ENCODE measurements at places on chromosomes 12 and 14. TPM values are rescaled to one million over a fixed set of nuclear protein-coding genes. Genes with fewer than 3 reads are reported as not detected.

GRCh38 chr12:130955238-130955816 lies 1.6 kb downstream of the ADGRD1 start:
- DNase-seq, result no peak
- no peaks in the 10 kb centered on the region for H3K27me3 ChIP-seq
- H3K27ac ChIP-seq, result no peak overlapping the region
- no peaks in the 10 kb centered on the region for H3K4me1 ChIP-seq
- H3K36me3 ChIP-seq, result no peaks in the 10 kb centered on the region

DNA sequence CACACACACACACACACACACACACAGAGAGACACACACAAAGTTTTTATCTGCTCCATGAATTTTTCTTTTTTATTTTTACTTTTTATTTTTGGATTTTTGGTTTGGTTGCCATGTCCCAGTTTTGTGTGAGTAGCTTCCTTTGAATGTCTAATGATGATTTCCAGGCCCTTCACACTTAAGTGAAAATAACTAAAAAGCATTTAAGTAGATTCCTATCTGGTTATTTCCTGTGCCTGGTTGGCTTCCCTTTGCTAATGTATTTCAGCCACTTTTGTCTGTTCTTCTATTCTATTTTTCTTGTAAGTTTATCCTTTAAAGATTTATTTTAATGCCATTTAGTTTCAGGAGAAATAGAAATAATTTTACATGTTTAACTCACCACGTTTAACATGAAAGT lies 755.4 kb downstream of the SLC6A15 start:
- no peaks in the 10 kb centered on the region for H3K27me3 ChIP-seq
- H3K27ac ChIP-seq, result no peak overlapping the region
- no peak overlapping the region for H3K4me3 ChIP-seq
- DNase-seq, result no peak

- H3K4me1 ChIP-seq, result no peaks in the 10 kb centered on the region
- peaks cover 2% of the 10 kb centered on the region for H3K36me3 ChIP-seq
- no peak for DNase-seq
- no peaks in the 10 kb centered on the region for H3K27me3 ChIP-seq
- H3K4me3 ChIP-seq, result no peak overlapping the region
- H3K27ac ChIP-seq, result no peak overlapping the region
Observed at GRCh38 chr12:45655186-45655585, 74.3 kb upstream of the ARID2 start.

DNA sequence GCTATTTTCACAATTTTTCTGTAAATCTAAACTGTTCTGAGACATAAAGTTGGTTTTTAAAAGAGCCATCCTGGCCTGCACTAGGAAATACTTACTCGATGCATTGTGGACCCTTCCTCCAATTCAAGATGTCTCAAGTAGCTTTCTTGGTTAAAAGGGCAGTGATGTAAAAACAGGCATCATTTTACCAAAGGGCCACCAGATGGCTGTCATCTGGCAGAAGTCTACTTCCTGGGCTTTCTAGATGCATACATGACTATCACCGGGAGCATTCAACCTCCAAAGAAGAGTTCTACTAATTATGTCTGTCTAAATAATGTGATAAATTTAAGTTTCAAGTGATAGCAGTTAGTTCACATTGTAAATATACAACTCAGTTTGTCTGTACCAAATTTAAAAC lies 96.8 kb upstream of the FRMD6 start:
- no peak for DNase-seq
- no peak overlapping the region for H3K4me3 ChIP-seq
- H3K27ac ChIP-seq, result no peak overlapping the region
- H3K4me1 ChIP-seq, result no peaks in the 10 kb centered on the region
- H3K36me3 ChIP-seq, result no peaks in the 10 kb centered on the region

DNA sequence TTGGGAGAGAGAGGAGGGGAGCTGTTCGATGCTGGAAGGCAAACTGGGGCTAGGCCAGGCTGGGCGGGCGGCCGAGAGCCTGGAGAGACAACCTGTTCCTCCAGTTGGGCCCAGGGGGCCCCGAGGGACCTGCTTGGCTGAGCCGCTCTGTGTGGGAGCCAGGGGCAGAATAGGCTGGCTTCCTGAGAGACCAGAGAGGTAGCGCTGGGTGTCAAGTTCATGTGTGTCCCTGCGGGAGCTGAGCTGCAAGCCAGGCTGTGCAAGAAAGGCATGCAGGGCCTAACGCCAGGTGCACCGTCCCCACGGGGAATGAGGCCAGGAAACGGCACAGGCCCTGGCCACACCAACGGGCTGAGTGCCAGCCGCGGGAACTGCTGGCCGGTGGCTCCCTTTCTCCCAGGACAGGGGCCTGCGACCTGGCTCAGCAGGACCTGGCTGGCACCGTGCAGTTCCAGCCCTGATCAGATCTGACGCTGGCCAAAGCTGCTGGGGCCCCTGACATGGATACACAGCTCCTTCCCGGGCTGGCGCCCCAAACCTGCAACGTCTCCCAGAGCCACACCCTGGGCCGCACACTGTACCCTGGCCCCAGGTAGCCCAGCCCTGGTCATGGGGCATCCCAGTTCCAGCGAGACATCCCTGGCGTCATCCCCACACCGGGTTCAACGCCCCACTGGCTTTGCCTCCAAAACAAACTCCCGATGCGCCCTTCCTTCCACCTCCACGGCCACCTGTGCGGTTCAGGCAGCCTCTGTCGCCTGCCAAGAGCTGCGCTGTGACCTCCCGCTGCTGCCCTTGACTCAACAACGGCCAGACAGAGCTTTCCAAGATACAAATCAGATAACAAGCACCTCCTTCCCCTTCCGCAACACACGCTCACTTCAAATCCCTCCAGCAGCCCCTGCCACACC lies 65.0 kb downstream of the RFLNA start:
- peak; percentile 97 for DNase-seq
- H3K4me1 ChIP-seq, result no peaks in the 10 kb centered on the region
- no peak overlapping the region for H3K27ac ChIP-seq
- no peaks in the 10 kb centered on the region for H3K27me3 ChIP-seq

DNA sequence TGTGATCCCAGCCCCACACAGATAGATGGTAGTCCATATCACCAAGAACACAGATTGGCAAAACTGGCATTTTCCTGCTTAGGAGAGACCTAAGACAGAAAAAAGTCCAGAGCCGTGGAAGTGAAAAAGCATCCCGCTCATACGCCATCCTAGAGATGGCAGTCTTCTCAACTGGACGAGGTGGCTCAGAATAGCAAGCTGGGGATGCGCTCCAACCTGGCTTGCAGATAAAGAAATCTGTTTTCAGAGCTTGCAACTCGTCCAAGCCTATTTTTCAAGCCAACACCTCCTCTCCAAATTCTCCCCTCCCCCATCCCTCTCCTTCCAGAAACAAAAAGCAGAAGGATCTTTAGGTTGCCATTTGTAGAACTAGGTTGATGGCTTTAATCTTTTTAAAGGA lies 74.3 kb upstream of the OTX2 start:
- no peaks in the 10 kb centered on the region for H3K27me3 ChIP-seq
- no peaks in the 10 kb centered on the region for H3K36me3 ChIP-seq
- no peak for DNase-seq
- H3K4me3 ChIP-seq, result no peak overlapping the region
- no peaks in the 10 kb centered on the region for H3K4me1 ChIP-seq

- H3K4me1 ChIP-seq, result no peaks in the 10 kb centered on the region
- no peaks in the 10 kb centered on the region for H3K36me3 ChIP-seq
- no peak for DNase-seq
- H3K27ac ChIP-seq, result no peak overlapping the region
Observed at GRCh38 chr14:97138801-97139200, 341.6 kb downstream of the VRK1 start.

GRCh38 chr14:27863166-27863565 lies 903.4 kb upstream of the FOXG1 start:
- no peak overlapping the region for H3K4me3 ChIP-seq
- H3K4me1 ChIP-seq, result no peaks in the 10 kb centered on the region

DNA sequence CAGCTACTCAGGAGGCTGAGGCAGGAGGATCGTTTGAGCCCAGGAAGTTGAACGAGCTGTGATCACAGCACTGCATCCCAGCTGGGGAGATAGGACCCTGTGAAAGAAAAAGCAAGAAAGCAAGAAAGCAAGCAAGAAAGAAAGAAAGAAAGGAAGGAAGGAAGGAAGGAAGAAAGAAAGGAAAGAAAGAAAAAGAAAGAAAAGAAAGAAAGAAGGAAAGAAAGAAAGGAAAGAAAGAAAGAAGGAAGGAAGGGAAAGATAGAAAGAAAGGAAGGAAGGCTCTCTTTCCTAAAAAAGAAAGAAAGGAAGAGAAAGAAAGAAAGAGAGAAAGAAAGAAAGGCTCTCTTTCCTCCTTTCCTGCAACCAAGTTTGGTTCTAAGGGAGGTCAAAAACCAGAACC lies 380.3 kb downstream of the PCNX1 start:
- no peak overlapping the region for H3K27ac ChIP-seq
- no peak overlapping the region for H3K4me3 ChIP-seq
- no peaks in the 10 kb centered on the region for H3K36me3 ChIP-seq
- DNase-seq, result no peak
- no peaks in the 10 kb centered on the region for H3K27me3 ChIP-seq

- H3K27me3 ChIP-seq, result no peaks in the 10 kb centered on the region
- H3K4me1 ChIP-seq, result no peaks in the 10 kb centered on the region
- no peak for DNase-seq
- peak overlapping the region; percentile 20 for H3K27ac ChIP-seq
Observed at GRCh38 chr12:12032260-12032791, 38.4 kb upstream of the BCL2L14 start.

DNA sequence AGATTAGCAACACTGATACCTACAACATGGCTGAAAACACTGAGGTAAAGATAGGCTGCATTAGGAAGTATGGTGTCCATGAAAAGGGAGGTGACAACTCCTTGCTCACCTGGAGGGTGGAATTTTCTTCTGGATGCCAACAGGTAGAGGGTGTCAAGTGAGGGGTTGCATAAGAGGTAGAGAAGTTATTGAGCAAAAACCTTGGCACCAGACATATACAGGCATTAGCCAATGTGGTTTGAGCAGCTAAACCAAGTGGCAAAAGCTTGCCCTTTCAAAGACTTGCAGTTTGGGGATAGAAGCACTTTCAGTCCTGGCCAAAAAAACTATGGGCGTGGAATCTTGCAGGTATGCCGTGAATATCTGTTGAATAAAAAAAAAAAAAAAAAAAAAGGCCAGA lies 3.8 kb downstream of the RITA1 start:
- no peaks in the 10 kb centered on the region for H3K36me3 ChIP-seq
- H3K27ac ChIP-seq, result no peak overlapping the region
- H3K4me3 ChIP-seq, result no peak overlapping the region
- H3K27me3 ChIP-seq, result no peaks in the 10 kb centered on the region
- DNase-seq, result no peak
- no peaks in the 10 kb centered on the region for H3K4me1 ChIP-seq

DNA sequence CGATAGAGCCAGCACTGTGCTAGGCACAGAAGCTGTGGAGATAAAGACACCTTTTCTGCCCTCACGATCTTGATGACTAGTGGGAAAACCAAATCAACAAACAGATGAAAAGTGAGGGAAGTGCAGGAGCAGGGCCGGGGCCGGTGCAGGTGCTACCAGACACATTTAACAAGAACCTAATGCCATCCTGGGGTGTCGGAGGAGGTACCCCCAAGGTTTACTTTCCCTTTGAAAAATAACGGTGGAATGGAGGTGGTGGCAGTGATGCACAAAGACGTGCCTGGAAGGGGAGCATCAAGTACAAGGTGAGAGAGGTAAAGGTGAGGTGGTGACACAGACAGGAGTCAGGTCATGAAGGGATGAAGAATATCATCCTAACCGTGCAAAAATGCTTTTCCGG lies 22.1 kb downstream of the SLC6A13 start:
- H3K36me3 ChIP-seq, result no peaks in the 10 kb centered on the region
- no peaks in the 10 kb centered on the region for H3K27me3 ChIP-seq
- no peaks in the 10 kb centered on the region for H3K4me1 ChIP-seq

GRCh38 chr12:84016956-84017355 lies 895.6 kb downstream of the SLC6A15 start:
- H3K27me3 ChIP-seq, result no peaks in the 10 kb centered on the region
- no peaks in the 10 kb centered on the region for H3K4me1 ChIP-seq
- no peak overlapping the region for H3K27ac ChIP-seq
- H3K4me3 ChIP-seq, result no peak overlapping the region
- H3K36me3 ChIP-seq, result no peaks in the 10 kb centered on the region
- DNase-seq, result no peak

DNA sequence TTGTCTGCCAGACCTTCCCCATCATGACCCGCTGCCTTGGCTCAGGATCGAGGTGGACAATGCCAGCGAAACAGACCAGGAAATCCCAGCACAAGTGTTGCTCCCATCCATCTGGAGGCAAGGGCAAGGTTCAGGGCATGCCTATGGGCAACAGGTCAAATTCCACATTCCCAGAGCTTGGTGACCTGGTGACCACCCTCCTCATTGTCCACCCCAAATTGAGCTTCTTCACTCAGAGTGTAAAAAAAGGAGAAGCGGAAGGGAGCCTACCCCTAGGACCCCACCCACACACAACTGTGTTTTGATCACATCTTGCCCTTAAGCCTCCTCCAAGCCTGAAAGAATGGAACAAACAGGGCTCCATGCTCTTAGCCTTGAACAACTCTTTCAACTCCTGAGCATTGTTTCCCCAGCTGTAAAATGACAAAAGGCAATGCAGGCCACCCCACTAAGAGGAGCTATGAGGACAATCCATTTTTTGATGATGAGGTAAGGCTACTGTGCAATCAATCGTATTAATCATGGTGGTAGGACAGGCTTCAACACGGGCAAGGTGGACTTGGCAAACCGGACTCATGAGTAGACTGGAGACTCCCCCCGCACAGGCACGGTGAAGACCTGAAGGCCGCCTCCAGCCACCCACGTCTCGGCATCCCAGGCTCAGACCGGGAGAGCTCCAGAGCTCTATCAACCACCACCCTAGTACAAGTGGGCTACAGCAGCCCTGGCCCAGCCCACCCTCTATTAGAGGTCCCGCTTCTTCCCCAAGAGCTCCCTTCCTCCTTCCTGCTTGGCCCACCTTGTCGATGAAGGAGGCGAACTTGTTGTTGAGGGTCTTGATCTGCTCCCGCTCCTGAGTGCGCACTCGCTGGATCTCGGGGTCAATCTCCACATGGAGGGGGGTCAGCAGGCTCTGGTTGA lies 866 bp downstream of the KRT79 start:
- H3K27ac ChIP-seq, result no peak overlapping the region
- no peaks in the 10 kb centered on the region for H3K4me1 ChIP-seq
- H3K27me3 ChIP-seq, result no peaks in the 10 kb centered on the region
- no peak overlapping the region for H3K4me3 ChIP-seq
- H3K36me3 ChIP-seq, result no peaks in the 10 kb centered on the region

DNA sequence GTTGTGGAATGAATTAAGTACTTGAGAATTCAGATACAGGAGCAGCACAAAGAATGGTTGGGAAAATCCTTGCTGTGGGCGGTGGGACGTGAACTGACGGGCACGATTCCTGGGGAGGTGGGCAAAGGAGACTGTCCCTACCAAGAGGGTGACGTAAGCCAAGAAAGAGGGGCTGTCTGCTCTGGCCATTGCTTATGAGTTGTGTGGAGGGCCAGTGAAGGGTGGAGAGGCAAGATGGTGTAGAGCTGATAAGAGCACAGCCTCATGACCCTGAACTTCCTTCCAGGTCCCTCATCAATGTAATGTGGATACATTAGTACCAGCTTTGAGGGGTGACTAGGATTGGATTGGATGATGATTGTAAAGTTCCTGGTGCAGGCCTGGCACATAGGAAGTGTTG lies 50.2 kb downstream of the WDR20 start:
- H3K27ac ChIP-seq, result no peak overlapping the region
- no peaks in the 10 kb centered on the region for H3K36me3 ChIP-seq
- no peaks in the 10 kb centered on the region for H3K4me1 ChIP-seq
- DNase-seq, result no peak
- H3K4me3 ChIP-seq, result no peak overlapping the region

GRCh38 chr12:73863546-73863945 lies 674.1 kb upstream of the ATXN7L3B start:
- H3K4me3 ChIP-seq, result no peak overlapping the region
- H3K36me3 ChIP-seq, result no peaks in the 10 kb centered on the region
- no peaks in the 10 kb centered on the region for H3K4me1 ChIP-seq
- H3K27me3 ChIP-seq, result no peaks in the 10 kb centered on the region
- no peak for DNase-seq

The GLIPR1L2 gene
- 0.94 TPM for total RNA-seq

The NABP2 gene
- 18.6 TPM for total RNA-seq

The OR4Q3 gene
- not detected for total RNA-seq

The DEGS2 gene
- 0.81 TPM for total RNA-seq

The SYT10 gene
- total RNA-seq, result 0.30 TPM

The CLEC14A gene
- total RNA-seq, result 36.8 TPM

All from aorta (tissue), 5 donors.